ENCODE measurements at places on chromosomes 11 and 22.

DNA sequence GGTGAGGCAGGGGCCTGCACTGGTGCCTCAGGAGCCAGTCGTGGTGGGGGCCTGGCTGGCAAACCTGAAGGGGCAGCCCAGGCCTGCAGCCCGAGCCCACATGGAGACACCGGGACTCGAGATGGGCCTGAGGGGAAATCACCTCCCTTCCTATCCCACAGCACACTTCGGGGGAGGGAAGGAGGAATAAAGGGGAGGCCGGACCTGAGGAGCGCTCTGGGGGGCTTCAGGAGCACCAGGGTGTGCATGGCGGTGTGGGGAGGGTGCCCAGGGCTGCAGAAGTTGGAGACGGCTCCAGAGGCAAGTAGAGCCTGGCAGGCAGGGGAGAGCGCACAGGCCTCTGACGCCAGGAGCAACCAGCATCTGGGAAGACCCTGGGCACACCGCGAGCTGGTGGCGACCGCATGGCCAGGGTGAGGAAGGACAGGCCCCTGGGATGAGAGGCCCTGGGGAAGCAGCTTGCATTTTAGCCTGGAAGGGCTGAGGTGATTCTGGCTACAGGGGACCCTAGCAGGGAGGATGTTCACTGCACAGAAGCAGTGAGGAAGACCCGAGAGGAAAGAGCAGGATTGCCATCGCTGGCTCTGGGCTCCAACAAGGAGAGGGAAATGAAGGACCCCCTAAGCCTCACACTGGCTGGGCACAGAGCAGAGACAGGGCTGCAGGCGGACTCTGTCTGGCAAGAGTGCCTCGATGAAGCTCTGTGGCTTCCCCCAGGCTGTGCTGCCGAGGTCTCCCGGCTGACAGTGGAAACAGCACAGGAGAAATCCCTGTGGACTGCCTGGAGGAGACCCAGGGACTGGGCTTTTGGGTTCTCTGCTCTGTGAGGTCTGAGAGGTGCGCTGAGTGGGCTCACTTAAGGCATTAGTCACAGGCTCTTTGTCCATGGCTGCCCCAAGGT lies 457.7 kb downstream of the BRD1 start:
- DNase-seq = no peak

DNA sequence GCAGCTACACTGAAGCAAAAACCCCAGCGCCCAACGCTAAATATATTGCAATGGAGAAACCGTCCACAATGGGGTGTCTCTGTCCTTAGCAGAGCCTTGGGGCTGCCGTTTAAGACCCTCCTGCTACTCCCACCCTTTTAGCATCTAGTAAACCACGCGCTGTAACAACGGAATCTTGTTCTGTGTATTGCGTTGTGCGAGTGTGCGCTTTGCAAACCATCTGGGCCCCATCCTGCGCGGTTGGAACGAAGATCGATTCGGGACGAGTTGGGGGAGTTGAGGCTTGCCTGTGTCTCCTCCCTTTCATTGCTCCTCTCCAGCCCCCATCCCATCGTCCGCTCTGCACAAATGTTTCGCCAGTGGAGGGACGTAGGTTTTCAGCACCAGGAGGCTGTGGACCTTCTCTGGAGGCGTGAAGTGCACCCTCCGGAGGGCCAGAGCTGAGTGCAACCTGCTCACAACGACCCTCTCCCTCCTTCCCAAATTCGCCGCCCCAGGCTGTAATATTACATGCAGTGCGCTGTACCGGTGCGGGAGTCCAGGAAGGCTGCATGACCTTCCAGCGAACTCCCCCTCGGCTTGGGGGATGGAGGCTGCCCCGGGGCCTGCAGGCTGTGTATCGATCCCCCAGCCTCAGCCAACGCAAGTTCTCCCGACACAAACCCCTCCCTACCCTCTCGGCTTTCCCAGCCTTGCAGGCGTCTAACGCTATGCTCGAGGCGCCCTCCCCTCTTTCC lies 1.6 kb upstream of the KMT2A start:
- DNase-seq = peak; percentile 47

DNA sequence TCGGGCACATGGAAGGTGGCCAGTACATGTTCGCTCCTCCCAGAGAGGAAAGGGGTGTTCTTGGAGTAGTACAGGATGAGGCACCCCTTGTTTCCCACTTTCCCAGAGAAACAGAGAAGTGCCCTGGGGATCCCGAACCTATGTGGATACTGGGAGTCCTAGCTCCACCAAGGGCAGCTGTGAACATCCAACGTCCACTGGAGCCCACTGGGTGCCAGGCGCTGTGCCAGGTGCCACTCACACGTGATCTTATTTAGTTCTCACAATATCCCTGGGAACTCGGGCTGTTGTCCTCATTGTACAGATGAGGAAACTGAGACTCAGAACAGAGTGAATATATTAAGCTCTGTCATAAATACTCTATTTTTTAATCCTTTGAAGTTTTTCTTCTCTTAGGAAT lies 12.0 kb downstream of the SLCO2B1 start:
- DNase-seq = no peak

- DNase-seq = no peak
Measured at GRCh38 chr22:37476389-37477329, 9.5 kb downstream of the MFNG start.

GRCh38 chr22:41052661-41053490 lies 39.5 kb upstream of the EP300 start:
- DNase-seq = no peak

GRCh38 chr22:31321421-31321820 lies 24.7 kb downstream of the PATZ1 start:
- no peak for DNase-seq

DNA sequence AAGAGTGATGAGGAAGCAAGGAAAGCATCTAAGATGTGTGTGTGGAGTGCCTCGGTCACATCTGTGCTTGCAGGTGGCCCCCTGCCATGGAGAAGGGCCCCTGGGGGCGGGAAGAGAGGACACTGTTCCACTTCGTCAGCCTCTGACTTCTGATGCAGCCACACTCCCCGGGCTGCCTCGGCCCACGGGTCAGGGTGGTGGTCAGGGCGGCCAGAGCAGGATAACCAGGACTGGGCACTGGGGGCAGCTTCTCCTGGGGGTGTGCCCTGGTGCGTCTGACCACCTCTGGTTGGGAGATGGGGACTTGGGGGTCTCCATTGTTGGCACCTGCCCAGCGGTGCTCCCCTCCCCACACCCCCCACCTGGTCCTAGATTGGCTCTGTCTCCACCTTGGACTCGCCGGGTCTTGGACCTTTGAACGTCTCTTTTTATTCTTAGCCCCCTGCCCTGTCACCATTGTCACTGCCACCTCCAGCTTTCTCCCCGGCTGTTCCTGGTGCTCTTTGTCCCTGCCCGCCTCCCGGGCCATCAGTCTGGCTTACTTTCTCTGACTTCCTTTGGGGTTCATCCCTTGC lies 114.4 kb downstream of the KIAA1671 start:
- no peak for DNase-seq

GRCh38 chr11:126512741-126513715 lies 157.5 kb downstream of the ST3GAL4 start:
- DNase-seq = no peak

DNA sequence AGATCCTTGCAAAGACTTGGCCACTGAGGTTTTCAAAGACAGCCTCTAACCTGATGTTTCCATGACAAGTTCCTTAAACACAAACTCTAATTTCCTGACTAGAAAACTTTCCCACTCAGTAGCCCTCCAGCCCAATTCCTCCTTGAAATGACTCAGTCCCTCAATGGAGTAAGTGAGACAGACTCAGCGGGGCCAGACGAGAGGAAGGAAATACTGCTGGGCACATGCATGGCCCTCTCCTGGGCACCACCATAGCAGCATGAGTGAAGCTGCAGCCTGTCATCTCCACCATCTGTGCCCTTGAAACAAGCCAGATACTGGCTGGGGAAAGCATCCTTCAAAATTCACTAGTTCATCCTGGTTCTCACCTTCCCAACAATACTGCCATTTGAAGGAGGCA lies 76.2 kb upstream of the GDPD4 start:
- no peak for DNase-seq

GRCh38 chr11:47270331-47271271 lies 668 bp downstream of the MADD start:
- peak; percentile 37 for DNase-seq

DNA sequence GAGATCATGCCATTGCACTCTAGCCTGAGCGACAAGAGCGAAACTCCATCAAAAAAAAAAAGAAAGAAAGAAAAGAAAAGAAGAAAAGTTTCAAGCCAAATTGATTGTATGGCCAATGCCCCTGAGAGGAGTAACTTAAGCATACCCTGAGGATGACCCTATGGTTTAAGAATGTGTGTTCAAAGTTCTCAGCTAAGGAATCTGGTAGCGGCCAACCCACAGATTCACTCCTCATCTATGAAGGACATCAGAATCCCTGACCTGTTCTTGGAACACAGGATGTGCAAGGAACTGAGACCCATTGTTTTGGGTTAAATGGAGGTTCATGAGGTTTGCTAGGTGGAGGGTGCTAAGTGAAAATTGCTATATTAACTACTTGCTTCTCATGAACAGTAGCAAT lies 18.1 kb downstream of the IZUMO1R start:
- no peak for DNase-seq

DNA sequence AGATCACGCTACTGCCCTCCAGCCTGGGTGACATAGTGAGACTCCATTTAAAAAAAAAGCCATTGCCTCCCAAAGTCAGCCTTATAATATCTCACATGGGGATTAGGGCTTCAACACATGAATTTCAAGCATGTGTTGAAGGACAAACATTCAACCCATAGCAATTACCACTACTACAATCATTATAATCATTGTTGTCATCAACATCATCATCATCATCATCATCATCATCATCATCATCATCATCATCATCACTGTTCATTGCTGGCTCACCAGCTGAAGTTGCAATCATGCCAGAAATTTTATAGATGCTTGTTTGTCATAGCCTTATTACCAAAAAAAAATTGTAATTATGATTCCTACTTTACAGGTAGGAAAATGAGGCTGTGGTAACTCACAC lies 762.9 kb downstream of the METTL15 start:
- no peak for DNase-seq

GRCh38 chr11:119248750-119249670 lies 42.9 kb downstream of the CBL start:
- DNase-seq = peak; percentile 27

GRCh38 chr11:120182372-120182771 lies 28.5 kb upstream of the OAF start:
- DNase-seq = no peak

DNA sequence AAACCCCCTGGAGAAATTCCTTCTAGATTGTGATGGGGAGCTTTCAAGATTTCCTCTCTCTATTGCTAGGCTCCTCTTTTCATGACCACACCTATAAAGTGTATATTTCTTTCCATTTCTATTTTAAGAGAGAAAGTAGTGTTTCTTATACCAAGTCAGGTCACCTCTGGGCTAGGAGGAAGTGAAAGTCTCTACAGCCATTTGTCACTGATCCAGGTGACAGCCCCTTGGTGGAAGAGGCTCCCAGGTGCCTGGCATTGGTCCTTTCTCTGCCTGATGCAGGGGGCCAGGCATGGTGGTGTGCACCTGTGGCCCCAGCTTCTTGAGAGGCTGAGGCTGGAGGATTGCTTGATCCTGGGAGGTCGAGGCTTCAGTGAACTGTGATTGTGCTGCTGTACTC lies 64.7 kb downstream of the DHCR7 start:
- no peak for DNase-seq

- no peak for DNase-seq
Measured at GRCh38 chr22:39444247-39444800, 12.5 kb upstream of the MGAT3 start.

DNA sequence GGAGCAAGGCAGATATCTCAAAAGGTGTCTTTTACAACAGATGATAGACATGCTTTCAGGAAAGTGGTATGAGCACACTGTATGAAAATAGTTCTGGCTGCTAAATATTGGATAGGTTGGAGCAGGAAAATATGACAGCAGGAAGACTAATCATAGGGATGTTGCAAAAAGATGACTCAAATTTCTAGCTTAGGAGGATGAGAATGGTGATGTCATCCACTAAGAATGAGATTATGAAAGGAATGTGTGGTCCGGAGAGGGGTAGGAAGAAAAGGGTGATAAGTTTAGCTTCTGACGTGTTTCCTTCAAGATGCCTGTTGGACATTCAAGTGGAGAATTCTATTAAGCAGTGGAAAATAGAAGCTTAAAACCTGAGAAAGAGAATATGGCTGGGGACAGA lies 46.4 kb downstream of the RCN1 start:
- DNase-seq = no peak

DNA sequence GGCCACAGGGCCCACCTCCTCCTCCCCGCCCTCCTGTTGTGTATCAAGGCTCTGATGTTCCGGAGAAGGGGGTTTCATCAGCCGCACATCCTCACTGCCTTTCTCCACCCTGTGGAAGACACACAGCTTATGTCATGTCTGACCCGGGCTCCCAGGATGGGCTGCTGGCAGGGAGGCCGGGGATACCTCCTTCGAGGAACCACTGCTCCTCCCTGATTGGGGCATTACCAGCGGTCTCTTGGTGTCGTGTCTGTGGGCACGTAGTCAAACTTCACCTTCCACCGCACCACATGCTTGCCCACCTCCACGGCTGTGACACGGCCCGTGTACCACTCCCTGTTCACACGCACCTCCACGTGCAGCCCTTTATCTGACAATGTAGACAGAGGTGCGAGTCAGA lies 35.9 kb downstream of the MORC2 start:
- DNase-seq = no peak

GRCh38 chr11:79363861-79364378 lies 76.9 kb downstream of the TENM4 start:
- DNase-seq = no peak

GRCh38 chr22:38355275-38355674 lies 38.0 kb upstream of the CSNK1E start:
- no peak for DNase-seq

DNA sequence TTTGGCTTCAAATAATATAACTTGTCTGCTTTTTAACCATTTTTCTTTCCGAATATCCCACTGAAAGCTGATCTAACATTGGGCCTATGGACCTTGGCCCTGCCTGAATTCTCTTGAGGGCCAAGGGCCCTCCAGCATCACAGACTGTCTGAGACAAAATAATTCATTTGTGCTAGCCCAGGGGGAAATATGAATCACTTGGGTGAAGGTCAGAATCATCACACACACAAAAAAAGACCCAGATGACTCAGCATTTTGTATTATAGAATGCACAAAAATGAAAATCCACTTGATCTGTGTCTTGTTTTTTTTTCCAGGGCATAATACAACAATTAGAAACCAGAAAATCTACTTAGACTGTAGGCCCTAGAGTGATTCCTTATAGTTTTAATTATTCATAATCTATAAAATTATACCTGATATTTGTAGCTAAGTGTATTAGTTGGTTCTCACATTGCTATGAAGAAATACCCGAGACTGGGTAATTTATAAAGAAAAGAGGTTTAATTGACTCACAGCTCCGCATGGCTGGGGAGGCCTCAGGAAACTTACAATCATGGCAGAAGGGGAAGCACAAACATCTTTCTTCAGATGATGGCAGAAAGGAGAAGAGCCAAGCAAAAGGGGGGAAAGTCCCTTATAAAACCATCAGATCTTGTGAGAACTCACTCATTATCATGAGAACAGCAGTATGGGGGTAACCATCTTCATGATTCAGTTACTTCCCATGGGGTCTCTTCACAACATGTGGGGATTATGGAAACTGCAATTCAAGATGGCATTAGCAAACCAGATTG lies 15.6 kb upstream of the RDX start:
- DNase-seq = no peak

GRCh38 chr11:111148953-111149352 lies 96.6 kb upstream of the POU2AF2 start:
- DNase-seq = no peak

All from stimulated activated CD4-positive, alpha-beta T cell treated with anti-CD3 and anti-CD28 coated beads, Interleukin-2, amount 100 ng/mL, for 24 hours (primary cell).